Gastroesophageal sphincter (tissue), 4 donors: ENCODE measurements at places on chromosomes 16 and 17. TPM values are rescaled to one million over a fixed set of nuclear protein-coding genes. Genes with fewer than 3 reads are reported as not detected.

SEC14L5 gene
- 0.54 TPM for total RNA-seq

GLTPD2 gene
- total RNA-seq = not detected

HOXB6 gene
- total RNA-seq = 5.0 TPM

CDH13 gene
- 13.6 TPM for total RNA-seq

CHST4 gene
- 0.15 TPM for total RNA-seq

HBM gene
- not detected for total RNA-seq

TERB1 gene
- total RNA-seq = not detected

DYNLL2 gene
- 28.3 TPM for total RNA-seq

ADAD2 gene
- 0.47 TPM for total RNA-seq

NUPR1 gene
- 40.5 TPM for total RNA-seq

CASKIN1 gene
- not detected for total RNA-seq

STH gene
- total RNA-seq = not detected

CYBC1 gene
- total RNA-seq = 53.8 TPM

- ATAC-seq = no peak
Measured at GRCh38 chr16:59126486-59126885, 392.4 kb upstream of the GOT2 start.

- peak; percentile 54 for ATAC-seq
Measured at GRCh38 chr17:9899280-9900043, 5.6 kb downstream of the RCVRN start.

- no peak for ATAC-seq
Measured at GRCh38 chr17:28702752-28703150, 8.9 kb downstream of the PROCA1 start.

- no peak for ATAC-seq
Measured at GRCh38 chr16:53014287-53014686, 38.4 kb downstream of the CHD9NB start.

GRCh38 chr17:80882323-80882722 lies 109.3 kb upstream of the CHMP6 start:
- no peak for ATAC-seq

GRCh38 chr17:51585514-51586104 lies 325.3 kb downstream of the UTP18 start:
- ATAC-seq = no peak

DNA sequence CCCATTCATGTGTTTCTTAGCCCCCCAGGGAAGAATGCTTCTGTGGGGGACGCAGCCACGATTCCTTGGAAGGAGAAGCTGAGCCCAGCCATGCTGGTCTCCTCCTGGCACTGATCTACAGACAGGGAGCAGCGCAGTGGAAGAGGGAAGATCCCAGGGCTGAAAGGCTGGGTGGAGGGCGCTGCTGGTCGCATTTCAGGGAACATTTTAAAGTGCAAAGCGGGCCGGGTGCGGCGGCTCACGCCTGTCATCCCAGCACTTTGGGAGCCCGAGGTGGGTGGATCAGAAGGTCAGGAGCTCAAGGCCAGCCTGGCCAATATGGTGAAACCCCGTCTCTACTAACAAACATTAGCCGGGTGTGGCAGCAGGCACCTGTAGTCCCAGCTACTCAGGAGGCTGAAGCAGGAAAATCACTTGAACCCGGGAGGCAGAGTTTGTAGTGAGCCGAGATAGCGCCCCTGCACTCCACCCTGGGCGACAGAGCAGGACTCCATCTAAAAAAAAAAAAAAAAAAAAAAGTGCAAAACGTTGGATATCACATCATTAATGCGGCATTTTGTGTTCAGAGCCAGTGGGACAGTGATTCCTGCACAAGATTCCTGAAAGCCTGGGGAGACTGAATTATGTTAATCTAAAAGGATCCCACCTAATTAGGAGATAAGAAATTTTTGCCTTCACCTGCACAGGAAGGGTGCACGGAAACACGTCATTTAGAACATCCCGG lies 558 bp upstream of the CHMP6 start:
- no peak for ATAC-seq

DNA sequence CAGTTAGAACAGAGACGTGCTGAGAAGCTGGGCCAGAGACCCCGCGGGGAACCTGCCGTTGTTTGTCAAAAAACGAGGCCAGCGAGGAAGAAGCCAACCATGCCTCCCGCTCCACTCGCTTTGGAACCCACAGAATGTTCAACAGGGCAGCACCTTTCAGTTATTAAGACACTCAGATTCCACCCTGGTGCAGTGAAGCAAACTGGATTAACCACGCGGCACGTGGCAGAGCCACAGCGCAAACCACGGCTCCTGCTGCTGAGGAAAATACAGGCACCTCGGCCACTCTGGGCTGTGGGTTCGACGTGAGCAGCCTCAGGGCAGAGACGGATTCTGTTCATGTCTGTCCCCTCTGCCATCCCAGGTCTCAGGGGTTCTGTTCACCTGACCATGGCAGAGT lies 24.4 kb downstream of the ALOX15 start:
- no peak for ATAC-seq

DNA sequence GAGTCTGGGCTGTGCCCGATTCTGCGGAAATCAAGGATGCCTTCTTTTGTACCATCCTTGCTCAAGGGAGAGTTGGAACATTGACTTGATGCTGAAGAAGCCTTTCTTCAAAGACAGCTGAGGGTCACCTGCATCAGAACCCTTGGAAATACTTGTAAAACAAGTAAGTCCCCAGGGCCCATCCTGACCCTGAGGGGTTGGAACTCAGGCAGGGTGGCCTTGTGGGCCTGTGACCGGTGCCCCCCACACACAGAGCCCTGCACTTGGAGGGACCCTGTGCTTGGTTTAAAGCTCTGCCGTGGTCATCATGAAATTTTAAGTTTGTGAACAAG lies 56.9 kb downstream of the WIPI1 start:
- no peak for ATAC-seq

- ATAC-seq = no peak
Measured at GRCh38 chr16:50616883-50617645, 64.0 kb downstream of the SNX20 start.

DNA sequence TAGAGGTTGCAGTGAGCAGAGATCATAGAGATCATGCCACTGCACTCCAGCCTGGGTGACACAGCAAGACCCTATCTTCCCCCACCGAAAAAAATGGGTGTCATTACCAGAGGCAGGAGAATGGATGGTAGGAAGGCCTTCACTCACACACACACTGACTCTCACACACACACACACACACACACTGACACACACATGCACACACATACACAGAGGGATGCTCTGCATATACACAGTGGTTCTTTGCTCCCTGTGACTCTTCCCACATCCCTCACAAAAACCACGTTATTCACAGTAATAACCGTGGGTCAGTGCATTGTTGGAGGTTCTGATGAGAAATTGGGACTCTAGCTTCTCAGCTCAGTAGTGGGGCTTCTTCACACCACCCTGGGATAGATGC lies 300.2 kb upstream of the N4BP1 start:
- ATAC-seq = no peak

- no peak for ATAC-seq
Measured at GRCh38 chr16:66337463-66338188, 28.9 kb upstream of the CDH5 start.

DNA sequence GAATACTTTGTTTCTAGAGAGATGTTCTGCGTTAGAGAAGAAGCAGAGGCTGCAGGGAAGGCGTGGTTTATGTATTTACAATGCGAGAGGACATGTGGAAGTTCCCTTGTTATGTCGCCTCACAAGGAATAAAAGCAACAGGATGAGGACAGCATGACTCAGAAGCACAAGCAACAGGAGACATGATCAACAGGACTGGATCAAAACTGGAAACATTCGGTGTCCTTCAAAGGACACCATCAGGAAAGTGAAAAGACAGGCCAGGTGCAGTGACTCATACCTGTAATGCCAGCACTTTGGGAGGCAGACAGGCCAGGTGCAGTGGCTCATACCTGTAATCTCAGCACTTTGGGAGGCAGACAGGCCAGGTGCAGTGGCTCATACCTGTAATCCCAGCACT lies 52.6 kb downstream of the CCDC57 start:
- no peak for ATAC-seq

DNA sequence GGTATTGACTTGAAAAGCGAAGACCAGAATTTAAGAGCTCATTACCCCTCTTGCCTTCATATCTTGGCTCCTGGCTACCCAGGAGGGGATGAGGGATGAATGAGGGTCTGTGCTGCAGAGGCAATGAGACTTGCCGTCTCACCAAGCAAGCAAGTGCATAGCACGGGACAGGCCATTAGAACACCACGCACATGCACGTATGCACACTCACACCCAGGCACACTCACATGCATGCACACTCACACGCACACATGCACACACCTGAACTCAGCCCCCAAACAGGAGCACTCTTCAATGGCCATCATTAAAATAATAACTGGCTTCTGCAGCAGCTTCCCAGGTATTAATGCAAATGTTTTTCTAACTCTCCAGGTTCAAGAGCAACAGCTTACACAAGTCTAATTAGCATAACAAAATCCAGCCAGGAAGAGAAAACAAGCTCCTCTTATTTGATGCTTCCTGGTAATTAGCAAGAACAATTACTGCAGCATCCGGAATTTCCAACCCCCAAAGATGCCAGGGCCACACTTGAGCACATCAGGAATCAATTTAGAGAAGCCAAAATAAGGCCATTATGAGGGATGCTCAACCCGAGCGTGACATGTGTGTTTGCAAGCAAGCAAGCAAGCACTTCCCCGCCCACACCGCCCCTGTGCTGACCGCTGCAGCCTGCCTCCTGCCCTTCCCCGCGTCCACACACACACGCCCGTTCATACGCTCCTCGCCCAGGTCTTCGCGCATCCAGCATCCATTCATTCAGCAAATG lies 171.6 kb upstream of the TNRC6C start:
- ATAC-seq = no peak
